ENCODE measurements at places on chromosomes 3 and 15.

DNA sequence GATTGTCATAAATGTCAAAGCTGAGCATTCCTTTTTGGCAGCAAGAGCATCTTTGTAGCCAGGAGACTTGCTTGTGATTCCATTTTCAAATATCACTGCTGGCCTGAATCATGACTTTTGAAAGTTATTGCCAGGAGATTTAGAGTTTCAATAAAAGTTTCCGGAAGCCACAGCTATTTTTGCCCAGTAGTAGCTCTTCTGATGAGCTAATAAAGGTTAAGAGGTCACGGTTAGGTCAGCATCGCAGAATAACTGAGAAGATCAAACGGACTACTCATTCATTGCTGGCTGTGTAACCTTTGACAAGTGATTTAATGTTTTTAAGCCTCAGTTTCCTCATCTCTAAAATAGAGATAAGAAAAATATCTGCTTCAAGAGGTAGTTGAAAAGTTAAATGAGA, 105.1 kb upstream of the ETV5 start:
- no peak for DNase-seq

GRCh38 chr3:72617424-72618024, 230.7 kb downstream of the SHQ1 start:
- no peak for DNase-seq

GRCh38 chr3:17047162-17047561, 162.4 kb downstream of the PLCL2 start:
- no peak for DNase-seq

DNA sequence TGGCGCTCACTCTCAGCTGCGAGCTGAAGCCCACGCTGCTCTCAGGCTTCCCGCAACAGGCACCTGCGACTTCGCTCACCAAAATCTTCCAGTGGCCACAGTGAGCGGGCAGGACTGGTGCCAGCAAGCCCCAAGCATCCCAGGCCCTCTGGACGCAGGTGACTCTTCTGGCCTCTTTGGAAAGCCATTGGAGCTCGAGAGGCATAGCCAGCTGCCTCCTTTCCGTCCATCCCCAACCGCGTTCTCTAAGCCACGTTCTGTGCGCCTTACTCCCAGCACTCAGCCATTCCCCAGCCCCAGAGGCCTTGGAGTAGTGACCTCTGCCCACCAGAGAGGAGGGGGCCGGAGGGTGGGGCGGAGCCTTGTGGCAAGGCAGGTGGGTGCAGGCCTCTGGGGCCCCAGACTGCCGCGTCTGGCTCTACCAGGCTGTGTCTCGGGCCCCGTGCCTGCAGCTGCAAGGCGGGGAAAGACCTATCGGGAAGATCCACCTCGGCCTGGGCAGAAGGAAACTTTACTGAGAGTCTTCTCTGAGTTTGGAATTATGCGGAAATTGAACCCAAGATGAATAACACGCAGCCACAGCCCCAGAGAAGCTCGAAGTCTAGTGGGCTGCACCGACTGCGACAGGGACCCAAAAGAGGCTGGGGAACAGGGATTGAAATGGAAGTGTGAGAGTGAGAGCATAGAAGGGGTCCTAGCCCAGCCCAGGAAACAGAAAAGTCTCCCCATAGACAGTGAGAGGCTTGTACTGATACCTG, 3.6 kb upstream of the SOX14 start:
- DNase-seq: no peak

DNA sequence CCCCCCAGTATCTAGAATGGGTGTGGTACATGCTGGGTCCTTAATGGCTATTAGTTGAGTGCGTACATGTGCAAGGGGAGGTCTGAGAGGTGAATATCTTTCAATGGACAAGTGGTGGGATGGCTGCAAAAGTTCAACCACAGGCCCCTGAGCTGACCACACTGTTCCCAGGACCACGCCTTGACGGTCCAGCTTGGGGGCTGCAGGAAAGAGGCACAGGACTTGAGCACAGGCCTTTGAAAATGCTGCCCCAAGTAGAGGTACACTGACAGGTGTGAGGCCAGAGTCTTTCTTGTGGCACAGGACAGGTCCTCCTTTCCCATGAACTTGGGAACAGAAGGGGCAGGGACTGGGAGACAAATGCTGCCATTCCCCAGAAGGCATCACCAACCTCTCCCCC, 24.0 kb downstream of the AMOTL2 start:
- DNase-seq: no peak

DNA sequence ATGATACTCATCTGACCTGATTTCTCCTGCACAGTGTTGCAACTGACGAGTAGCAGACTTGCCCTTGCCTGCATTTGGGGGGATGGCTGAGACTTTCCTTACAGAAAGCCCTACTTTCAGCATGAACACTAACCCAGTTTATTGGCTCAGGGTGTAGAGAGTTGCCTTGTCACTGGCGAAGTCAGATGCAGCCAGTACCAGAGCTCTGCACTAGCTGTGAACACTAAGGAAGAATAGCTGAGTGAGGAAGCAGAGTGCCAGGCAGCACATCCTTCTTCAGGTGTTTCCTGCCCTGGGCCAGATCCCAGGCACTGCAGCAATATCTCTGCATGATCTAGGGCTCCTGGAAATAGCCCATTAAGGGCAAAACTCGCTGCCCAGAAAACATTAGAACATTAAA, 154.0 kb upstream of the SYNPR start:
- no peak for DNase-seq

- DNase-seq: no peak
Measured at GRCh38 chr3:15355086-15355485, 22.7 kb upstream of the SH3BP5 start.

GRCh38 chr15:85312929-85313331, 67.5 kb upstream of the AKAP13 start:
- no peak for DNase-seq

DNA sequence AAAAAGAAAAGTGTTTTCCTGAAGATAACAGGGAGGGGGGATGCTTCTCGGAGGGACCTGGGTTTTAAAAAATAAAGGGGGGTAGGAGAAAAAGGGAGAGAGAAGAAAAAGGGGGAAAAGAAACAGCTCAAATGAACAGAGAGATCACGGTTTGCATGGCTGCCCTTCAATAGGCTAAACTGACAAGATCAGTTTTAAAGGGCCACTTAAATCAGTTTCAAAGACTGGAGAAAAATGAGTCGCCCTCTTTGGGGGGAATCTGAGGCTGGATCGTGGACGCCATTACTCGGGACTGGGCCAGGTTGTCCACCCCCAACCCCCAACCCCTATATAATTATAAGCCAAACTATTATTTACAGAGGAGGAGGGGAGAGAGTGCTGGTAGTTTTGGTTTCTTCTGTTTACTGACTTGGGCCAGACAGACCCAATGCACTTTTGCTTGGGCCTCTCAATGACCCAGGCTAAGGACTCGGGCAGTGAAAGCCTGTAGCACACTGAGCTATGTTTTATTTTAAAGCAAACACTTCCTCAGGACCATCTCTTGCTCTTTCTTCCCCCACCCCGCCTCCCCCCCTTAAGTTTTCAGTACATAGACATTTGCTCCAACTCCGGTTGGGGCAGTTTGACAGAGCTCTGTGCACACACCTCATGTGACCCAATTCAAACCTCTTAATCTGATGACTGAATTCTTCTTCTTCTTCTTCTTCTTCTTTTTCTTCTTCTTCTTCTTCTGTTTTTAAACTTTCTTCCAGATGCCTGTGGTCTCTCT, 6.3 kb downstream of the NR2F2 start:
- no peak for DNase-seq

- no peak for DNase-seq
Measured at GRCh38 chr3:177196008-177196455, 1.2 kb downstream of the TBL1XR1 start.

DNA sequence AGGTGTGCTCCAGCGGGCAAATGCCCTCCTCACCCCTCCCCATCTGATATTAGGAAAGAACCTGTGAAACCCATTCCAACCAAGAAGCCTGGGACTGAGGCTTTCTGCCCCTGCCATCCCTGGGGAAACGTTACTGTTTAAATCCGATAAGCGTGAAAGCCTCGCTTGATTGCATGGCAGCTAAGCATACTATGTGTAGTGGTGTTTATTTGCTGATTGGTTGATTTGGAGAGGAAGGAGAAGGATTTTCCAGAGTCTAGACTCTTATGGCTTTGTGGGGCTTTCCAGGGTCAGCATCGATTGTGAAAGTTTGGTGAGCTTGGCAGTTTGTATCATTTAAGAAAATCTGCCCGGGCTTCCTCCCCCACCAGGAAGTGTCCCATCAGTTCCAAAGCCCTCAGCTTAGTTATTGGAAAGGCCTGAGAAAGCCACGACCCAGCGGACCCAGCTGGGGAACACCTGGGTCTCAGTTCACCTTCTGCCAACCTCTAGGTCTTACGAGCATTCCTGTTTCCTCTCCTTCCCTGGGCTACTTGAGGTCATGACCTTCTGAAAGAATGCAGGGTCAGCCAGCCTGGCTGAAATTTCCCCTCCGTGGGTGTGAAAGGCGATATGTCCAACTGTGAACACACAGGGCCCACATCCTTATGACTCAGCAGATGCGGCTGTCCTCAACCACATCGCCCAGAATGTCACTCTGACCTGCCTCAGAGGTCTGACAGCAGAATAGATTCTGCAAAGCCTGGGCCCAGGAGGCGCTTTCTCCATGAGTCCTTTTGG, 62.8 kb upstream of the HERC1 start:
- DNase-seq: no peak

DNA sequence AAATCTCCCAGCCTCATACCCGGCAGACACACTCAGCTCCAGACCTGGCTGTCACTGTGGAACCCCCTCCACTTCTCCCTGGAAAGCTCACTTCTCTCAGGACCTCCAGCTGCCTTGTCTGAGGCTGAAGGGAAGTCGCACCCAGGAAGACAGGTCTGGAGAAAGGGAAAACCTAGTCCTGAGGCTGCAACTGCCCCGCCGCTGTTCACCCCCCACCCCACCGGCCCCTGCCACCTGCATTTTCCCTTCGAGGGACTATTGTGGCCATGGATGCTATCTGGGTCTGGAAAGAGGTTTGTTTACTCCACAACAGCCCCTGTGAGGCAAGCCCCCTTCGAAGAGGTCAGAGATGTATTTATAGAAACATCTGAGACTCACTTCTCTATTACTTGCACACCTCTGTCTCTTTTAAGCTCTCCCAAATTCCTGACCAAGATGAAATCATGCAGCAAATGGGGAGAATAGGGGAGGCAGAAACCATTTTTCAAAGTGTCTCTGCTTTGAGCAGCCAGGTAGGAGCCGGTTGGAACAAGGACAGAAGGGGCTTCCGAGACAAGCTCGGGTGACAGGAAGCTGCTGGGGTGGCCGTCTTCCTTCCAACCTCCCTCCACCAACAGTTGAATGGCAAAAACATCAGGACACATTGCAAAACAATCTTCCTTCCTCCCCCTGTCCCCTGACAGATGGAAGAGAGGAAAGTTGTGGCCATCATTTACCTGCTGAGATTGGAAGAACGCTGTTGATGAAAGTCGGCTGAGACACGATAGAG, 518 bp downstream of the COLQ start:
- no peak for DNase-seq

- peak; percentile 30 for DNase-seq
Measured at GRCh38 chr3:101262393-101263240, 57.8 kb downstream of the IMPG2 start.

DNA sequence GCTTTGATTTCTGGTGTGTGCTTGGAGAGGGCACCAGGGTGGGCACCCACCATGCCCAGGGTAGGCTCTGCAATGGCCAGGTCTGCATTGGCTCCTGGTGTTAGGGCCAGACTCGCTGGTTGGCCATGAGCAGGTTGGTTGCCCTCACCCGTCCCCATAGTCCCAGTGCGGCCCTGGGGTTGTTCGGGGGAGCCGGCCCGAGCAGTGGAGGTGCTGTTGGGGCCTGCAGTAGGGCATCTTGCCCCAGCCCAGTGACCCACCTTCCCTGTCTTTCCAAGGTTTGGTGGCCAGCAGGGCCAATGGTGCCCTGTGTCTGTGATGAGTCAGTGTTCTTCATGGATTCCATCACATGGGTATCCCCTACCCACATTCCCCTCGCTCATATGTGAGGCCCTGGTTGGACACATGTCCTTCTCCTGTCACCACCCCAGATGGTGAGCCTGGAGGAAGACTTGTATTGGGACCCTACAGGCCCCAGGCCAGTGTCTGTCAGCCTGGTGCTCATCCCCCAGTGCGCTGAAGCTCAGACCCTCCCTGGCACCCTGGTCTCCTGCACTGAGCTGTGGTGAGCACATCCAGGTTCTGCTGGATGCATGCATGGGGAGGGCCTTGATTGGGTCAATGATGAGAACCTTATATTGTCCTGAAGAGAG, 190.1 kb downstream of the UBE3A start:
- no peak for DNase-seq

- no peak for DNase-seq
Measured at GRCh38 chr3:44421280-44421679, 56.2 kb downstream of the ZNF445 start.

- no peak for DNase-seq
Measured at GRCh38 chr3:68874551-68875348, 57.6 kb downstream of the TAFA4 start.

- no peak for DNase-seq
Measured at GRCh38 chr15:99863550-99864198, 130.4 kb upstream of the LYSMD4 start.

GRCh38 chr3:71732637-71733036, 7.4 kb upstream of the EIF4E3 start:
- no peak for DNase-seq

DNA sequence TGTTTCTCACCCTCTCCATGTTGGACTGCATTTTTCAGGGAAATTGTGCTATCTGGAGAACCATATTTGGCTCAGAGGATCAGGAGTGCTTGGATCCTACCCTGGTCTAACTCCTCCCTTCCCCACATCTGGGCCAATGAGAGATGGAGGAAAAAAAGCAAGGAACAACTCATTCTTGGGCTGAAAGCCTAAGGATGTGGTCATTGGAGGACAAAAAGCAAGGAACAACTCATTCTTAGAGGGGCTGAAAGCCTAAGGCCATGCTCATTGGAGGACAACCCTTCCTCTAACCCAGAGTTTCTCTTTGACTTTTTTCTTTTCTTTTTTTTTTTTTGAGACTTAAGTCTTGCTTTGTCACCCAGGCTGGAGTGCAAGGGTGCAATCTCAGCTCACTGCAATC, 48.6 kb upstream of the CHRNB4 start:
- DNase-seq: no peak

DNA sequence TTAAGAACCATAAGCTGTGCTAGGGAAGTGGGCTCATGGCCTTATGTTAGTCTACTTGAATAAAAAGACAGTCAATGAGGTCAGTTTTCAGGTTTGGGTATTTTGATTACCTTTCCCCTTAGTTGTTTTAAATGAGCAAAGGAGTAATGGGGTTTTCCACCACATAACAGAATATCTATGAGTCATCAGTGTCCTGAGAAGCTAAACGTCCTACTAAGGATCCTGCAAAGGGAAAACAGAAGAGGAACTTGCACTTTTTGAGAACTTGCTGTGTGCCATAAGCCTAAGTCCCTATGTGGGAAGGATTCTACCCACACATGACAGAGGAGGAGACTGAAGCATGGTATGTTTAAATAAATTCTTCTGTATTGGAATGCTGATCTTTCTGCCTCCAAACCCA, 292.8 kb upstream of the TMC3 start:
- no peak for DNase-seq

DNA sequence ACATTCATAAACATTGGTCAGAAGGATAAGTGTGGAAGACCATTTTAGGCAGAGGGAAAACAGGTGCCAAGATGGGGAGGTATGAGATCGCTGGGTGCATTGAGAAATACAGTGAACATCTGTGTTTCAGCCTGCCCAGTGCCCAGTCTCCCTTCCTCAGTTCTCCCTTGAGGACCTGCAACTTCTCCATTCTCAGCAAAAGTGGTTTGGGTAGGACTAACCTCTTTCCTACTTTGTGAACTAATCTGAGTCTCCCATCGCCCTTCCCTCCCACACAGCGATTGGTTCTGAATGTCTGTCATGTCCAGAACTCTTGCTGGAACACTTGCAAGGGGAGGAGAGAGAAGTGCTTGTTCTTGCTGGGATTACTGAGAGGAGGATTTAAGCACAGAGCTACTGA, 10.9 kb upstream of the CCNL1 start:
- no peak for DNase-seq

- no peak for DNase-seq
Measured at GRCh38 chr3:184180165-184180564, 5.5 kb downstream of the AP2M1 start.
